ENCODE measurements at places on chromosomes 5 and 9.

DNA sequence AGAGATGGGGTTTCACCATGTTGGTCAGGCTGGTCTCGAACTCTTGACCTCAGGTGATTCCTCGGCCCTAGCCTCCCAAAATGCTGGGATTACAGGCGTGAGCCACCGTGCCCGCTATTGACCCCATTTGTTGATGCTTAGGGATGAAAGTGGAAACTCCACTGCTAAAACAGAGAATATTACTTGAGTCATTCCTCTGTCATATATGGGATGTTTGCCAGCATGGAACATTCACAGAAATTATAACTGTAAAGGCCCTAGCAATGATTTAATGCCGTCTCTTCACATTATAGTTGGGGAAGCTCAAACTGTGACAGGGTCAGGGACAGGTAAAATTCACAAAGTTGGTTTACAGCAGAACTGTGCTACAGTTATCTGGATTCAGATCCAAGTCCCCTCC is 94.5 kb downstream of the TMC1 start:
- DNase-seq = no peak

DNA sequence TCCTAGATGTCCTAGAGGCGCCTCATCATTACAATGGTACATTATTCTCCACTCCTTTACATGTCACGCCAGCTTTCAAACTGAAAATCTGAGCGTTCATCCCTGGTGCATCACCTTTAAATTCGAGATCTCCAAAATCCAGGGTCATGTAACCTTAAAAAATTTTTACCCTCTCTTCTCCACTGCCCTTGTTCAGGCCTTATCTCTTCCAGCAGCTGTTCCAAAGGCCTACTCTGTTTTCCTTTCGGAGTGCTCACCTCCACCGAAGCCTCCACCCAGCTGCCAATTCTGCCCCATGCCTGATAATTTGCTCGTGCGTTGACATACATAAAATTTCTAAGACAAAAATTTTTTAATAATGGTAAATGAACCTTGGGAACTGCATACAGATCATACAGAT is 950 bp upstream of the MSH3 start:
- no peak for DNase-seq

- no peak for DNase-seq
Measured at GRCh38 chr5:89444088-89444487, 561.1 kb upstream of the MEF2C start.

- no peak for DNase-seq
Measured at GRCh38 chr9:112194969-112195431, 19.9 kb upstream of the SUSD1 start.

- no peak for DNase-seq
Measured at GRCh38 chr9:126799034-126799433, 5.8 kb upstream of the ZBTB43 start.

GRCh38 chr5:683551-684481 is 9.3 kb downstream of the TPPP start:
- no peak for DNase-seq

GRCh38 chr9:21505425-21506179 is 23.5 kb upstream of the IFNE start:
- no peak for DNase-seq

GRCh38 chr5:68264024-68264956 is 48.7 kb downstream of the PIK3R1 start:
- no peak for DNase-seq

GRCh38 chr9:115604831-115605483 is 487.0 kb upstream of the TNC start:
- no peak for DNase-seq

DNA sequence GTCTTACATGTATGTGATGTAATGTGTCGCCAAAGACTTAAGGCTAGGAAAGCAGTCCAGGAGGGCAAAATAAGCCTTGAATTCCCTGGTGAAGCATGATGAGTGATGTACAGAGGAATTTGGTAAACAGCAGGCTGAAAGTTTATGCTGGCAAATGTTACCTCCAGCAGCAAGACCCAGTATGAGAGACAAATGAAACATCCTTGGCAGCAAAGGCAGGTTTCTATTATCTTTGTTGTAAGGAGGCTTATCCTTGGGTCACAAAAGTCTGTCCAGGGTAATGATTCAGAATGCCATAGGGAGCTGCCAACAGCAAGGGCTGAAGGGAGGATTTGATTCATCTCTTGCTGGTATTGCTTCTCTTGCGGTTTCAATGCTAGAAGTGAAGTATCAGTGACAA is 75.9 kb upstream of the HTR4 start:
- no peak for DNase-seq

DNA sequence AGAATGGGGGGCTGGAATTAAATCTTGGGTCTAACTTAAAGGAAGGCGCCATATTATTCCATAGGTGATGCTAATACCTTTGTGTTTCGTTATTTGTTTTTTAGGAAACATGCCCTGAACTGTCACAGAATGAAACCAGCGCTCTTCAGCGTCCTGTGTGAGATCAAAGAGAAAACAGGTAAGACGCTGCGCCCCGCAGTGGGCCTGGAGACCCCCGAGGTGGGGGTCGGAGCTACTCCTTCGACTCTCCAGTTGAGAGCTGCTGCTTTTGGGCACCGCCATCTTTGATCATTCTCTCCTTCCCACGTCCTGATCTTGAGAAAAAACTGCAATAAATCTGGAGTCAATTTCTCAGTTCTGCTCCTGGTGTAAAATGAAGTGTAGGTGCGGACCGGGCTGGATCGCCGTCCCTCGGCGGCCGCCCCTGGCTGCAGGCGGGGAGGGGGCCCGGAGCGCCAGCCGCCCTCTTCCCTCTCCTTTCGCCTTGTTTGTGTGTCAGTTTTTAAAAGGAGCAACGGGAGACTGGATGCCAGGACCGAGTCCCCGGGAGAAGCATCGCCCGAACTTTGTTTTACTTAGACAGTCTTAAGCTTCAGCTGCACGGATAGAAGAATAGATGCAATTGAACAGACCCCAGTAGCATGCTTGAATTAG is 1.4 kb downstream of the PBX3 start:
- DNase-seq = no peak

DNA sequence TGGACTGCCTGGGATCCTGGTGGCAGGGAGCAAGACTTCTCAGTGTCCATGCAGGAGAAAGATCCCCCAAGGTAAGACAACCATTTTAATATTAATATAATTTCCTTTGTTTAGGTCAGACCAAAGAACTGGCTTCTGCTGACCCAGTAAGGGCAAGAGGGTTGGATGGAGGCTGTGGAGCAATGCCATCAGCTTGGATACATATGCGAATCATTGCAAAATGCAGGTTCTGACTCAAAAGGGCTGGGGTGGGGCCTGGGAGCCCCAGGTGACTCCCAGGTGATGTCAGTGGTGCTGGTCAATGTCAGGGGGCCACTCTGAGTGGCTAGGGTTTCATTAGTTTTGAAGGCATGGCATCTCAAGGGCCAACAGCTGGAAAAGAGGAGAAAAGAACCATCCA is 88.9 kb upstream of the PANK3 start:
- no peak for DNase-seq

GRCh38 chr5:172791286-172791685 is 20.3 kb upstream of the DUSP1 start:
- DNase-seq = no peak

GRCh38 chr5:37938861-37939260 is 99.0 kb upstream of the GDNF start:
- DNase-seq = no peak

DNA sequence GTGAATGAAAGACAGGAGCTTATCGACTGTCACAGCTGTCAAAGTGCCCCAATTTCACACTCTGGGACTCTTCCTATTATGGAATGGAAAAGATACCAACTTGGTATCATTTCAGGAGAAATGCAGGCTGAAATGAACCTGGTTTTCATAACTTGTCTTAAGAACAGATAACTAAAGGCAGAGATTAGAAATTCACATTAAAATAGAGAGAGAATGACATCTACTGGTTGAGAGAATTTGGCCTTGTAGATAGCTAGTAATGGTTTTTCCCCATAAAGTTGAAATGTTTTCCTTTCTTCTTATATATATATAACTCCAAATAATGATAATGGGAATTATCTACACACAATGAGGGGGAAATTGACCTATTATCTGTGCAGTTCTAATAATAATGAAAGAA is 600.2 kb upstream of the CCNG1 start:
- DNase-seq = no peak

DNA sequence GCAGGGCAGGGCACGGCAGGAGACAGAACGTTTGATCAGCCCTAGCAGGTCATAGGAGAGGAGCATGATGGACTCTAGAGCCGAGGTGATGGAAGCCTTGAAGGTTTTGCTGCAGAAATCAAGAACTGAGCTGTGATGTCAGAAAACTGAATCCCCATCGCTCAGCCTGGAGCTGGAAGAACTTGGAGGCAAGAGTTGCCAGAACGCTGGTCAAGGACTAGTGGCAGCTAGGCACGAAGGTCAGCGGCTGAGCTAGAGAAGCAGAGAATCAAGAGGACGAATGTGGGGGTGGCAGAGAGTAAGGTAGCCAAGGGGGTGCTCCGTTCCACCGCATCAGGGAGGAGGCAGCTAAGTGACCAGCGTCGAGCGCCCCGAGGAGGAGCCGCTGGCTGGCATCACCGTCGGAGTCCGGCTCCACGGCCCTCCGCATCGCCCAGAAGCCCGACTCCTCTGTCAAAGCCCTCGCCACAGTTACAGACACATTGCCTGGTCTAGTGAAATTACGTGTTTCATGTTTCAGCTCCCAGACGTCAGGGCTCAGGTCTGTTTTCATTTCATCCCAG is 1.2 kb upstream of the GALNT10 start:
- DNase-seq = no peak

DNA sequence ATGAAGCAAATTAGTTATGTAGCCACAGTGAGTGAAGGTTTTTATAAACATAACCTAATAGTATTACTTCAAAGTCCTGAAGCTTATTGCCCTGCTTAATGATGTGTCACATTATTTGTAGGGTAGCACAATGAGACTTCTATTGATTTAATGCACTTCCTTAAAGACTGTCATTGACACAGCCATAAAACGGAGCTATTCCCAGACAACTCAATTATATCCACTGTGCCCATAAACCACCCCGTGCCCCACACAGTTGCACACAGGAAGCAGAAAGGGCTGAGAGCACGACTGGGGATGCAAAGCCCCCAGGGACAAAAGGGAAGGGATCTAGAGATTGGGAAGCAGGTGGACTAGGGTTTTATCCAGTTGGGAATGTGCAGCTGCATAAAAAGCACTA is 37.0 kb downstream of the TRIM32 start:
- DNase-seq = no peak

DNA sequence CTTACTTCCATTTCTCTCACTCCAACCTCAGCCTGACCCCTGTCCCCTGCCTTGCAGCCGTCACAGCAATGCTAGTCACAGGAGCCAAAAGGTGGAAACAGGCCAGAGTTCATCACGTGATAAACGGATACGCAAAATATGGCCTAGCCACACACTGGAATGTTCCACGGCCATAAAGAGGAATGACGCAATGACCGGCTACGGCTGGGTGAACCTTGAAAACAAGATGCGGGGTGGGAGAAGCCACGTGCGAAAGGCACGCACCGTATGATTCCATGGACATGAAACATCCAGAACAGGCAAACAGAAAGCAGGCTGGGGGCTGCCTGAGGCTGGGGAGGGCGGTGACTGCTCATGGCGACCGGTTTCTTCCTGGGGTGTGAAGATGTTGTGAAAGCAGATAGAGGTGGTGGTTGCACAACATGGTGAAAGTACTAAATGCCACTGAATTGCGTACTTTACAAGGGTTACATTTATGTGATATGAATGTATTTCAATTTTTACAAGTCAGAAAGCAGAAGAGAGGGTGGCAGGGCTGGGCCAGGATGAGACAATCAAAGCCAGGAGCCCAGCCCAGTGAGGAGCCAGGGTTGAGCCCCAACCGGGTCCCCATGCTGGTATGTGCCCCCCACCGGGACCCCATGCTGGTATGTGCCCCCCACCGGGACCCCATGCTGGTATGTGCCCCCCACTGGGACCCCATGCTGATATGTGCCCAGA is 117.8 kb upstream of the SARDH start:
- no peak for DNase-seq

DNA sequence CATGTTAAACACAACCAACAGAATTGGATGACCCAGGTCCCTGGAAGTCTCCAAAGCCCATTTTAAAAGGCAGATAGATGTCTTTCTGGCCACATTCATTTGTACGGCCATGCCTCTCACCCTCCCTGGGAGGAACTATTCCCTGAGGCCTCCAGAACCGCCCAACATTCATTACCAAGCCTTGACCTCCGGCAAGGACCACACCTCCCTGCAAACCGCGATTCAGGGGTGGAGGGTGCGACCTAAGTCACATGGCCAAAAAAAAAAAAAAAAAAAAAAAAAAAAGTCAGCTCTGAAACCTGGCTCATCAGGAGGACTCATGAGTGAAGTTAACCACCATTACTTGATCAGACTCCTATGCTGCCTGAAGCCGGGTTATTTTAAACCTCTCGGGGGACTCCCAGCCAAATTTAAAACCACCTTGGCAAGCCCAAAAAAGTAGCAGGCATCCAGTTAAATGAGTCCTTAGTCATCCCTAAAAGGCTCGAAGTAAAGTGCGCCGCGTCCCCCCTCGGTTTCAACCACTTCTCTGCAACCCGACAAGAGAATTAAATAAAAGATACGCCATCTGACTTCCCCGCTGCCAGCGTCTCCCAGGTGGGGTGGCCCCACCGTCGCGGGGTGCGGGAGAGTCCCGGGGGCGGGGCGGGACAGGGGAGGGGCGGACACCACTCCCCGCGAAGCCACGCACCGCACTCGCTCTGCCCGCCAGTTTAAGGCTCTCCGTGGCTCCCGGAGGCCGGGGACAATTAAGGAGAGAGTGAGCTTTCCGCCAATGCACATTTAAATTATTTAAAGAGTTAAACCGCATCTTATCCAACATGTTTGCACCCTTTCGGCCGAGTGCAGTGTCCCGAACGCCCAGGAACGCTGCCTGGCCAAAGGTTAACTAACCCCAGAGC is 2.3 kb downstream of the KLF9 start:
- peak; percentile 15 for DNase-seq

GRCh38 chr5:157175071-157175612 is 5.5 kb upstream of the ITK start:
- DNase-seq = no peak

DNA sequence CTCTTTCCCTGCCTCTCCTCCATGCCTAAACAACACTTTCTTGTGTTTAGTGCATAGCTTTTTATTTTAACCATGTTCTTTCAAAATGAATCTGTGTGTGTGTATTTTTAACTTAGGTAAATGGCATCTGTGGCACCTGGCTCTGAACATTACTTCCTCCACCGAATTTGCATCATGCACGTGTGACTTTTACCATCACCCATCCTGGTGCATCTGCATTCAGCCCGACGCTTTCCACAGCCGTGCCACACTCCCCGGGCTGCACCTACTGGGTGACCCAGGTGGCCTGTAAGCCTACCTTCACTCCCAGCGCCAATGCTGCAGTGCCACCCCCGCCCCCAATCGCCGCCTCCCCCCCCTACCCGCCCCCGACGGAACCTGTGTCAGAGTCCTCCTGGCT is 12.7 kb upstream of the FCN1 start:
- peak; percentile 93 for DNase-seq

DNA sequence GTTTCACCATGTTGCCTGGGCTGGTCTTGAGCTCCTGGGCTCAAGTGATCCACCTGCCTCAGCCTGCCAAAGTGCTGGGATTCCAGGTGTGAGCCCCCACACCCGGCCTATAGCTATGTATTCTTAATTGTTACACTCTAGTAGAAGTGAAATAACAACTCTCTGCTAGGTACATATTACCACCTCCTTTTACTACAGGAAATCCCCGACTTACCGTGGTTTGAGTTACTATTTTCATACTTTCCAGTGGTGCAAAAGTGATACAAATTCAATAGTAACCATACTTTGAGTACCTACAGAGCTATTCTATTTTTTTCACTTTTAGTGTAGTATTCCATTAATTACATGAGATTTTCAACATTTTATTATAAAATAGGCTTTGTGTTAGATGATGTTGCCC is 719 bp downstream of the ARL14EPL start:
- DNase-seq = no peak

GRCh38 chr5:55713871-55714270 is 1.7 kb upstream of the SLC38A9 start:
- DNase-seq = no peak

Data from NAMALWA (cell line).